NCI-H2081 treated with DMSO at 0.1 percent for 48 hours (cell line): ENCODE measurements at places on chromosomes 2 and 18.

DNA sequence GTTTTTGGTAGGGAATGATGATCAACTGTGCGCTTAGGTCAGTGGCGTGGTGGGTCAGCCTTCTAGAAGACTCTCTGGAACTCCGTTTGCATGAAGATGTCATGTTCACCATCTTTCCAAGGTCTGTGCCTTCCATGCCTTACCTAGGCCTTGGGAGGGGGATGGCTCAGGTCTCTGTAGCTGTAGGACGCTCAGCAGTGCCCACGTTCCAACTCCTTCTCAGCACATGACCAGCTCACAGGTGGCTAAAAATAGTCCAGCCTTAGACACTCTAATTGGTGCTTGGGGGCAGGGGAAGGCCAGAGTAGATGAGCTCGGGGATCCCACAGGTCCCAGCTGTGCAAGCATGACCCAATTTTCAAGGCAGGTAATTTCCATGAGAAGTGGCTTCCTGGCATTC is 42.3 kb upstream of the TEX51 start:
- no peak for DNase-seq

GRCh38 chr2:182179176-182179575 is 193.5 kb downstream of the PPP1R1C start:
- no peak for DNase-seq

DNA sequence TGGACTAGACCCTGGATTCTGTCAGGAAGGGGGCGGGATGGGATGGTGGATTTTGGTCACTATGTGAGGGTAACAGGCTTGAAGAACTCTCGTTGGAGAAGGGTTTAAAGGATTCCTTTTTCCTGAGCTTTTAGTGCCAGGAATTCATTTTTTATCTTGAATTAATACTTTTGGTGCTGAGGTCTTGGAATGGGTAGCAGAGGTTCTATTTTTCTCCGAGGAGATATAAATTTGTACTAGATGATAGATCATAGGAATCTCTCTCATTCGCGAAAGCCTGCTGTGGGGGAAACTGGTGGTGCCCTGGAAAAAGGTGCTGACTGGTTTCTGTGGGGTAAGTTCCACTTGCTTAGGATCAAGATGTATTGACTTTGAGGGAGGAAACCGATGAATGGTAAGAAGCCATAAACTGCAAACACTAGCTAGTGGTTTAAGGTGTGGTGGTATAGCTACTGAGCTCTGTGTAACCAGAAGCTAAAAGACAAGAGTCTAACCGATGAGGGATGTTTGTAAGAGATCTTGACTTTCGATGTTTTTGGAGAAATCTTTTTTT is 706 bp downstream of the AGPS start:
- no peak for DNase-seq

- no peak for DNase-seq
Observed at GRCh38 chr18:50170004-50170403, 24.9 kb downstream of the MYO5B start.
